Pancreas (tissue), 10 donors: ENCODE measurements at places on chromosomes 12 and 14. TPM values are rescaled to one million over a fixed set of nuclear protein-coding genes. Genes with fewer than 3 reads are reported as not detected.

TAS2R9 gene
- not detected for polyA plus RNA-seq

DNA sequence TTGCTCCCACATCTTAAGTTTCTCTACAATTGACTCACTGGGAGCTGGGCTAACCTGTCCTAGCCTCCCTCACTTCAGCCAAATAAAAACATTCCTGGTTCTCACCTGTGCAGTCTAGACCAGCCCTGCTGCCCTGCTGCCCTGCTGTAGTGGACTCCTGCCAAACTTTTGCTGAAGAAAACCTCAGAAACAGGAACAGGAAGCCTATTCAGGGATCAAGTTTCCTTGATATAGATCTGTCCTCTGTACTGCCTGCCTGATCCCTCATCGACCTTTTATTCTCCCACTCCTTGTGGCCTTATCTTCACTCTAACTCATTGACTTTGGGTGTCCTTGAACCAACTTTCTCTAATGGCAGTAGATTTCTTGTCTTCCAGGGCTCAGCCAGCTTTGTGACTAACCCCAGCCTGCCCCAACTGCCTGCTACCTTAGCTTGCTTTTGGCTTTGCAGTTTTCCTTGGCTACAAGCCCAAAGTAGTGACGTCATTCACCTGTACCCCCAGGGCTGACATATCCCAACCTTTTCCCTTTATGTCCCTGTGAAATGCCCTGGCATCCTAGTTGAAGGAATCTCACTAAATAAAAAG is 234.8 kb downstream of the DUSP6 start:
- no peak for DNase-seq

DNA sequence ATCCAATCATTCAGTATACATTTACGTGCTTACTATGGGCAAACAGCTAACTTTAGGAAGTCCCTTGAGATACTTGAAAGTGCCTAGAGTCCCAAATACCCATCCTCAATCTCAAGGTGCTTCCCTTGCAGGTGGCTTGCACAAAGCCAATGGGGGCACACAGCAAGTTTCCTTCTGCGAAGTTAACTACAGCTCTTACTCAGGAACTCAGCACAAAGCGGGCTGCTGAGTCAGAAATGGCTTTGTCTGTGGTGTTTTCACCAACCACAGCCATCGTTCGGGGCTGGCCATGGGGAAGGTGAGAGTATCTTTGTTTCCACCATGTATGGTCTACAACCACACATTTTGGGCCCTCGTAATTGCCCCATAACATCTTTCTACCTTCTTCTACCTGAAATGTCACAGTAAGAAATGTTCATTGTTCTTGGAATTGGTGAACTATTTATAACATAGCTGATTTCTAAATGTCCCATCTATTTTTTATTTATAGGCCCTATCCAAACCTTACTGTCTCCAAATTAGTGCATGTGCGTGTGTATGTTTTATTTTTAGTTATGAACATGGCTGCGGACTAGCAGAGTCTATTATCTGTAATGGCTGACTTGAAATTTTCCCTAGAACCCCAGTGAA is 13.9 kb downstream of the MFAP5 start:
- DNase-seq, result no peak

DNA sequence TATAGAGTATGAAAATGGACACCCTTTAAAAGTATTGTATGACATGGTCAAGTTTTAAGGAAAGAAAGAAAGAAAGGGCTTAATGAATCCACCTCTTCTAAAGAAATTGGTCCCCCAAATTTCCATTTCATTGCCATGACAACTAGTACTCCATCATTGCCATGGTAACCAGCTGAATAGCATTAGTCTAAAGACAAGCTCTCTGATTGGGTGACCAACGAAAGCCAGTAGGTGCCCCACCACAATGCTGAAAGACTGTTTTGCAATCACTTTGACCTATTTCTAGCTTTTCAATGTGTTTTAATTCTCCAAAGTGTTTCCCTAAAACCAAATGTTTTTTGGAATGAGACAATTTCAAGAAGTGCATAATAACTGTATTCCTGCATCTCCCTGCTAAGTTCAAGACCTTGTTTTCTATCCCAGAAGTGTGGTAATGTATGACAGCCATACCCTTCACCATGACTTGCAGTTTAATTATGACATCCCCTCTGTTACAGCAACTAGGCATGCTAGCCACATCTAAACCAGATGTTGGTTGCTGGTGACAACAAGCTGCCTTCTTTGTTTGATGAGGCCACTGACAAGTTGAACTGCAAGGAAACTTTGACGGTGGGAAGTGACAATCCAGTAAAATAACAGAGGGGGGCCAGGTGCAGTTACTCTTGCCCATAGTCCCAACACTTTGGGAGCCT is 46.7 kb downstream of the KICS2 start:
- no peak for DNase-seq
